ENCODE measurements at places on chromosomes 12 and 14. TPM values are rescaled to one million over a fixed set of nuclear protein-coding genes. Genes with fewer than 3 reads are reported as not detected.

GRCh38 chr12:65655074-65655493, 169.2 kb upstream of the HMGA2 start:
- DNase-seq, result no peak

- DNase-seq, result no peak
Measured at GRCh38 chr12:28611115-28611435, 420.8 kb downstream of the CCDC91 start.

- DNase-seq, result no peak
Measured at GRCh38 chr12:62737615-62738014, 197.3 kb downstream of the PPM1H start.

GRCh38 chr12:25248732-25249131, 2.0 kb downstream of the KRAS start:
- no peak for DNase-seq

DNA sequence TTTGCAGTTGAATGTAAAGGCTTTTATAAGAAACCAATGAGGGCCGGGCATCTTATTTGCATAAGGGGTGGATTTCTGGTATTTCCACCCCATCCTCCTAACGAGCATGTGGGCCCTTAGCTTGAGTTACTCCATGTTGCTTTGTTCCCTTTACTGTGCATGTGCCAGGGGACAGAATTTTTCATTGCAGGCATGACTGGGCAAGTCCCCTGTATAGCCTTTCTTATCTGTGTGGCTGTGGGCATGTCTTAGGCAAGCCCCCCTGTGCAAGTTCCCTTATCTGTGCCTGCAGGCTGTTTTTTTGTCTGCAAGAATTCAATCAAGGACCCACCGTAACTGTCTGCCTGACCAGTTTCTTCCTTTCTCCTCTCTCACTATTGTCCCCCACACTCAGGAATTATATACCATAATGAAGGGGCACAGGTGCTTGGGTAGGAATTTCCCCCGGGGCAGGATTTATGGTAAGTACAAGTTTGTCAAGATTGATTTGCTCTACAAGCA, 152.2 kb upstream of the CNOT2 start:
- no peak for DNase-seq

DNA sequence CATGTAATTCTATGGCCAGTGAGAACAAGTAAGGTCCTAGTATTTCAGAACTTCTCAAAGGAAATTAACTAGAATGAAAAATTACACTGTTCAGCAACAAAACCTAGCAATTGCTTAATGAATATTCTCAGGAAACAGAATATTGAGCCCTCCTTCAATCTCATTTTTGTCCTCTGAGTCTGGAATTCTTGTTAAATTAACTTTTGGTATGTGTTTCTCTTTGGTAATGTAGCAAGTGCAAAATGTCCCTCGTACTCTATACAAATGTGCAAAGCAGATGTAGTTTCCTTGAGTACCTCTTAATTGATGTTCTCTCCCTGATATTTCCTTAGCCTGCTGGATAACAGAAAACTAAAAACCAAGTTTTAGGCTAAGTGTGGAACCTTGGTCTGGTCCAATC, 190.8 kb upstream of the CNOT2 start:
- no peak for DNase-seq

DNA sequence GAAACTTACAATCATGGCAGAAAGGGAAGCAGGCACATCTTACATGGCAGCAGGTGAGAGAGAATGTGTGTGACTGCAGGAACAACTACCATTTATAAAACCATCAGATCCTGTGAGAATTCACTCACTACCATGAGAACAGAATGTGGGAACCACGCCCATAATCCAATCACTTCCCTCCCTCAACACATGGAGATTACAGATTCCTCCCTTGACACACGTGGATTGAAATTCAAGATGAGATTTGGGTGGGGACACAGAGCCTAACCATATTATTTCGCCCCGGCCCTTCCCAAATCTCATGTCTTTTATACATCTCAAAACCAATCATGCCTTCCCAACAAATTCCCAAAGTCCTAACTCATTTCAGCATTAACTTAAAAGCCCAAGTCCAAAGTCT, 203.6 kb downstream of the C12orf75 start:
- no peak for DNase-seq

The PRR4 gene
- total RNA-seq, result 5.7 TPM

The TAS2R7 gene
- not detected for total RNA-seq

The POTEM gene
- not detected for total RNA-seq

The MYL2 gene
- total RNA-seq, result 1.9 TPM

The OR4E2 gene
- not detected for total RNA-seq

All from thoracic aorta (tissue), 2 donors.